ENCODE measurements at places on chromosomes 12 and 14.

- no peak for DNase-seq
Measured at GRCh38 chr12:75646329-75647210, 135.2 kb upstream of the KRR1 start.

GRCh38 chr14:36442824-36443241 is 77.2 kb downstream of the NKX2-1 start:
- DNase-seq, result no peak

DNA sequence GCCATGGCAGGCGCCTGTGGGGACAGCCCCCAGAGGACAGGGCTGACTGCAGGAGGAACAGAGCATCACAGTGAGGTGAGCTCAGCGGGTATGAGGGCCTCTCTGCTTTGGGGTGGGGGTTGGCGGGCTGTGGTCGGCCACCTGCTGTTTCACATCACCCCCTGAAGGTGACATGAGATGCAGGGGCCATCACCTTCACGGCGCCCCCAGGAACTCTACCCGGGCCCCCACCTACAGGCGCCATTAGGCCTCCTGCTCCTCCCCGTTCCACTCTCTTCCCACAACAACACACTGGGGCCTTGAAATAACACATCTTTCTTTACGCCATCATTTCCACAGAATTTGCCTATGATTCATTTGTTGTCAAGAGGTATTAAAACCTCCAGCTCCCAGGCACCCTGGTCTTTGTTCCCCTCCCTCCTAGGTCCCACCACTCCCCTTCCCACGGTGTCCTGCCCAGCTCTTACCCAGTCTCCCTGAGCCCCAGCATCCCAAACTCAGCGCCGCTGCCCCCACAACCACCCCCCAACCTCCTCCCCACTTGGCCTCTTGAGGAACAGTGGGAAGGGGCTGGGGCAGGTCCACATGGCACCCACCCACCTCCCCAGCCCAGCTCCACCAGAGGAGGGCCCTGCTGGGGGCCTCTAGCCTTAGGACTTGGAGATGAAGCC is 12.7 kb upstream of the HDAC7 start:
- no peak for DNase-seq

DNA sequence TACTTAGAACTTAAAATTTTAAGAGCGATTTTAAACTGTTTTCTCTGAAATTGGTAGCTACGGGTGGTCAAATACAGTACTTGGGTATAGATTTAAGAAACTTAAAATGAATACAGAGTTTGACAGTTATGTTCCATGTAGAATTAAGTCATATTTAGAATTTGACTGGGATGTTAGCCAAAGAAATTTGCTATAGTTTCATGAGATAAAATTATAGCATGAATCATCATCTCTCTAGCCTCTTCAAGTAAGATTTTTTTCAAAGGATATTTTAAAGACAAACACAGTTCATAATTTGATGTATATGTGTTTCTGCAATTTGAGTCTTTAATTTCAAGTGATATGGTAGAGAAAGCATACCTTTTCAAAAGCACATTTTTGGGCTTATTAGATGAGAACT is 41.0 kb downstream of the ZCRB1 start:
- DNase-seq, result no peak

- no peak for DNase-seq
Measured at GRCh38 chr14:52922656-52923055, 28.2 kb downstream of the FERMT2 start.
